ENCODE measurements at places on chromosomes 12 and 14.
A peak's percentile ranks its signal among the peaks of the same experiment; 100 is the strongest.

DNA sequence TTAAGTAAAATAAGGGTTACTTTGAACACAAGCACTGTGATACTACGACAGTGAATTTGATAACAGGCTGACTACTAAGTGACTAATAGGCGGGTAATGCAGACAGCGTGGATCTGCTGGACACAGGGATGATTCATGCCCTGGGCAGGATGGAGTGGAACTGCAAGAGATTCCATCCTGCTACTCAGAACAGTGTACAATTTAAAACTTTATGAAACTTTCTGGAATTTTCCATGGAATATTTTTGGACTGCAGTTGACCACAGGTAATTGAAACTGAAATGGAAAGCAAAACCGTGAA, 46.0 kb downstream of the YEATS4 start:
- no peak for DNase-seq

- no peak for DNase-seq
These were observed 873.5 kb upstream of the LRFN5 start for GRCh38 chr14:40733206-40733605.

DNA sequence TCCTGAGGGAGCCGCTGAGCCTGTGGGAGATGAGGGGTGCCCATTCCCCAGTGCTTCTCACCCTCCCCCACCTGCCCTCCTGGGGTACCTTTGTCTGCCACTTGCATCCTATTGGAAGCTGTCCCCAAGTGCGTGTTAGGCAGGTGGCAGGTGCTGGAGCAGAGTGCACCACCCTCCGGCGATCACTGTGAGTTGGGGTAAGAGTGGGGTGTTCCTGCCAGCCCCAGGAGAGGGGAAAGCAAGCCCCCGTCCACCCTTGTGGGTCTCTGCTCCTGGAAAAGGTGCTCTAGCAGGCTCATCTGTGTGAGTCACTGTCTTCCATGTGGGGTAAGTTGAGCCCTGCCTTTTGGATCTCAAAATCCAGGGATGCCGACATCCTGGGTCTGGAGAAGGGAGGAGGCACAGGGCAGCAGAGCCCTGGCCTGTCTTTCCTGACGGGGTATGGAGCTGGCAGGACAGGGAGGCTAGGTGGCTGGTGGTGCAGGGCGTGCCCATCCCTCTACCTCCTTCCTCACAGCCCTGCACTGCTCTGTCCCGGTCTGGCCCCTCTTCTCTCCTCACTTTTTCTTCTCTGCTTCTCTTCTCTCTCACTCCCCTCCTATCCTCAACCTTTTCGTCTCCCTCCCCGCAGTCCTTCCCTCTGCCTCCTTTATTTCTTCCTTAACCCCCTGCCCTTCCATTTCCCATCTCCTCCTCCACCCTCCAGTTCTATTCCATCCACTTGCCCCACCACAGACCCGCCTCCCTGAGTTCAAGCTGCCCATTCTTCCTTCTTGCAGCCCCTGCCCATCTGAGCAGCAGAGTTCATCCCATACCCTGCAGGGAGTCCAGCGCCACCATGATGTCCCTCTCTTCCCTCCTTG, 20.1 kb upstream of the KRT7 start:
- no peak for DNase-seq

DNA sequence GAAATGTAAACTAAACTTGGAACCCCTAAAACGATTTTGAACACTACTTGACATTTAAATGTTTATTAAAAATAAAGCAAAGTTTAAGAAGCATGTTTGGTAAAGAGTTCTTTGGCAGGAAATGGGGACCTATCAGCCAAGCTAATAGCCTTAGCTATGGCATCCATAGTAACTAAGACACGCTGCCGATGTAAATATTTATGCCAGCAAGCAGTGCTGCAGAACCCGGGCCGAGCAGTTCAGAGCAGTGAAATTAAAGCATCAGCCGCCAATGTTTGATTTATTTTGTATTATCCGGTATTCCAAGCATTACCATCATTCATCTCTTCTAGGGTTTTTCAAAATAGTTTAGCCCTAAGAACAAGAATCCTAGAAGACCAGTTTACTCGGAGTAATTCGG, 61.6 kb downstream of the PPP2R5C start:
- DNase-seq: no peak

- peak; percentile 55 for DNase-seq
These were observed 39.2 kb upstream of the PLXNC1 start for GRCh38 chr12:94109160-94109559.

GRCh38 chr12:79252358-79253075, 387.9 kb downstream of the SYT1 start:
- DNase-seq: no peak

DNA sequence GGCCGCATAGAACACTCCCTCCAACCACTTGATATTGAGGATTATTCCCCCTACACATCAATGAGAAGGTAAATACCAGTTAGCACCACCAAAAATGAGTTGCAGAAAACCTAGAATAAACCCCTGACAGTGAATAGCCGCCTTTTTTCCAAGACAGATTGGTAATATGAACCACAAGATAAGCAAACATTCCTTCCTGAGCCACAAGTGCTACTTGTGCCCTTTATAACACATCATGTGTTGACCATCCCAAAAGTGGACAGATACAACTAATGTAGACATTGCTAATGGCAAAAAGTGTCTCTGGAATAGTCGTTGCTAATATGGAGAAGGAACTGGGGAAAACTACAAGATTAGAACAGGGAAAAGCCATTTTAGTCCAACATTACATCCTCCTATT, 17.2 kb downstream of the NOXRED1 start:
- no peak for DNase-seq

DNA sequence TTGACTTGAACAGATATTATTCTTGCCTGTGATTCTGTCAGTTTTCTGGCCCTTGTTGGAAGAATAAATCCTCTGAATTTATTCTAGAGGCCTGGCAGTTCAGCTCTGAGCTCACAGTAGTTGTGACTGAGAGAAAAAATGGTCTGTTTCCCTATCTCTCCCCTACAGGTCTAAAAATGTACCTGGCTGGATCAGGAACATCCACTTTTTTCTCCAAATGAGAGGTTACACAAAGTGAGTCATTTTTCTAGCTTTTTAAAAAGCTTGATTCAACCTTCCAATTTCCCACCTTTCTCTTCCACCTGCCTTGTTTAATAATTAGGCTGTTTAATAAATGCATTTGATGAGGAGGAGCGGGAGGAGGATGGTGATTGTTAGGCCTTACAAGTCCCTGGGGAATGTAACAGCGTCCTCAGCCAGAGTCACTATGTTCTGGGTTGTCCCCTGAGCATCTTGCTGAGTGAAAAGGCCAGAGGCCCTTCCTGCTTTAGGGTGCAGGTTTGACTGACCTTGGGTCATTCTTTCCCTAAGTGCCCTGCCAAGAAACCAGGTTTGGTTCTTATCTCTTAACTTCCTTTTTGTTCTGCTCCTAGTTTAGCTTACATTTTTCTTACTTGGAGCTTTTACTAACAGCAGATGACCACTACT, 91.7 kb upstream of the FUT8 start:
- no peak for DNase-seq

Data from stimulated activated CD4-positive, alpha-beta T cell treated with anti-CD3 and anti-CD28 coated beads, Interleukin-4, amount 100 ng/mL, for 1 hour (primary cell).